DMS 273 treated with DMSO at 0.1 percent for 48 hours (cell line): ENCODE measurements at places on chromosomes 7 and 10.
A peak's percentile ranks its signal among the peaks of the same experiment; 100 is the strongest.

GRCh38 chr7:143362131-143363015, at the start of gene FAM131B:
Gene FAM131B, minus strand, starts transcription at chr7:143362713. Its CDS starts 110 bp downstream, at chr7:143362603.
- DNase-seq, result no peak

- DNase-seq, result no peak
Observed at GRCh38 chr10:470339-471003, 219.0 kb downstream of the DIP2C start.

DNA sequence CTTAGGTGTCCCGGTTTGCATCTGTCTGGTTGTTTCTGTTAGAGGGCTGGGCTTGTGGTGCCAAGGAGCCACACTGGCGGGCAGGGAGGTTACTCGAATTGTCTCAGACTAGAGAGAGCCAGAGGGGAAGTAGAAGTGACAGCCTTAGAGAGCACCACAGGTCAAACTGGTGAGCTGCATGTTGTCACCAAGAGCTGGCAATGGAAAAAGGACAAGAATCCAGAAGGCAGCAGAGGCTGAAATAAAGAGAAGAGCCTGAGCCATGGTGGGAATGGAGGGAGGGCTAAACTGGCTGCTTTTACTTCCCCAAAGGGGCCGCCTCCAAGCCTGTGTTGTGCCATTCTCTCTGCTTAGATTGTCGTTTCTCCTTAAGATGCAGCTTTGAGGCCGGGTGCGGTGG, 31.1 kb upstream of the RHBDD2 start:
- DNase-seq, result no peak

DNA sequence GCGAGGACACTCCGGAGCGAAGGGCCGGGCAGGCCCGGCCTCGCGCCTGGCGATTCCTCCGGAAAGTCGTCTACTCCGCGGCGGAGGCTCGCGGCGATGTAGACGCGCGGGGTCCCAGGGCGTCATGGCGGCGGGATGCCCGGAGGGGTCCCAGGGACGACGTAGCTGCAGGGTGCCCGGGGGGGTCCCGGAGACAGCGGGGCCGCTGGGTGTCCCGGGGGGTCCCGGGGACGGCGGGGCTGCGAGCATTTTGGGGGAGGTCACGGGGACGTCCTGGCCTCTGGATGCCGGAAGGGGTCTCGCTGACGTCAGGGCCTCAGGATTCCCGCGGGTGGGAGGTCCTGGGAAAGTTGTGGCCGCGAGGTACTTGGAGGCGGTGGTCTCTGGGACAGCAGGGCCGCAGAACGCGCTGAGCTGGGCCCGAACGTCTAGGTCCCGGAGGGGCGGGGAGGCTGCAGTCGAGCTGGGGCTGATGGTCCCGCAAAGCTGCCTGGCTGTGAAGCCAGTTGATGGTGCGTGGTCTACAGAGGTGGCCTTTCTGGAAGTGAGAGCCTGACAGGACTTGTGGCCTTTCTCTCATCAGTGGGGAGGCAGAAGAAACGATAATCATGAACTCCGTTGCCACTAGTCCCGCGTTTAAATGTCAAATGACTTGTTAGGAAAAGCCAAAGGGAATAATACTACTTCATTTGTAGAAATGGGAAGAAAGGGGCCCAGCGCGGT, 637 bp downstream of the HSPA14 start:
- no peak for DNase-seq

DNA sequence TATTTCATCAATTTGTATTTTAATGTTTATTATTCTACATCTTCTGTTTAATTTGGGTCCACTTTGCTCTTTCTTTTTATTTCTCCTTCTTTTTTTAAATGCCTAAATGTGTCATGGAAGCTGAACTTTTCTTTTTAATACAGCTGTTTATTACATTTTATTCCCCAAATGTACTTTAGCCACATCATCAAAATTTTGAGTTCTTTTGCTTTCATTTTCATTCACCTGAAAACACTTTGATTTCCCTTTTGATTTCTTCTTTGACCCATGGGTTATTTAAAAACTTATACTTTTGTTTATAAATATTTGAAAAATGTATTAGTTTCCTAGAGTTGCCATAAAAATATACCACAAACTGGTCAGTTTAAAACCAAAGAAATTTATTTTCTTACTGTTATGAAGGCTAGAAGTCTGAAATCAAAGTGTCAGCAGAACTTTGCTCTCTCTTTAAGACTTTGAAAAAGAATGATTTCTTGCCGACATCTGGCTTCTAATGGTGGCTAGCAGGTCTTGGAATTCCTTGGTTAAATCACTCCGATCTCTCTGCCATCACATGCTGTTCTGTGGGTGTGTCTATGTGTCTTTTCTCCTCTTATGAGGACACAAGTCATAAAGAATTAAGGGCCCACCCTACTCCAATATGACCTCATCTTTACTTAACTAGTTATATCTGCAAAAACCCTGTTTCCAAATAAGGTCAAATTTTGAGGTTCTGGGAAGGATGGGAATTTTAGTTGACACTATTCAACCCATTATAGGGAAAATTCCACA, 225.5 kb downstream of the ANKRD7 start:
- DNase-seq, result no peak

DNA sequence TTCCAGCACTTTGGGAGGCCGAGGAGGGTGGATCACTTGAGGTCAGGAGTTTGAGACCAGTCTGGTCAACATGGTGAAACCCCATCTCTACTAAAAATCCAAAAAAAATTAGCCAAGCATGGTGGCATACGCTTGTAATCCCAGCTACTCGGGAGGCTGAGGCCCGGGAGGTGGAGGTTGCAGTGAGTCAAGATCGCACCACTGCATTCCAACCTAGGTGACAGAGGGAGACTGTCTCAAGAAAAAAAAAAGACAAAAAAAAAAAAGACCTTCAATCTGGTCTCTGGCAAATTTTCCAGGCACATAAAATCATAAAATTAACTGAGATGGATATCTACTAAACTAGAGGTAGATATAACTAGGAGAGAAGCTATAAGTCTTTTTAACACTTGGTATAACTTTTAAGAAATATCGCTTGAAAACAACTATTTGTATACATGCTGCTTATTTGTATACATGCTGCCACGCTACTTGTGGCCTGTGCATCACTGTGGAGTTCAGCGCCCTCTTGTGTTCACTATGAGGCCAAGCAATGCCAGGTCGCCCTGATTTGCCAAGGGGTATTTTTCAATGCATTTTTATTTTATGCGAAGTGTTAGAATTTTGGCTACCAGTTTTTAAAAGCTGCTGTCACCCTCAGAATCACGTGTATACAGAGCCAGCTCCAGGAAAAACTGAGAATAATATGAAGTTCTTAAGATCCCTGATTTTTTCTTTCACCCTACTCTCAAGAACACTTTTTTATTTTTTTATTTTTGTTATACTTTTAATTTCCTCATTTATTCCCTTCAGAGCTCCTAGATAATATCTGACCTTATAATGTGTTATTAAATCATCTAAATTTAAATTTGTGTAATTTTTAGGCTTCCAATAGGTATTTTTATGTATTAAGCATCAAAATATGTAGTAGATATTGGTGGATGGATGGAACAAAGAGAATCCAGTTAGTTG, 26.7 kb downstream of the CYCS start:
- peak; percentile 56 for DNase-seq

GRCh38 chr7:134331393-134331792, 14.7 kb upstream of the SLC35B4 start:
- no peak for DNase-seq

DNA sequence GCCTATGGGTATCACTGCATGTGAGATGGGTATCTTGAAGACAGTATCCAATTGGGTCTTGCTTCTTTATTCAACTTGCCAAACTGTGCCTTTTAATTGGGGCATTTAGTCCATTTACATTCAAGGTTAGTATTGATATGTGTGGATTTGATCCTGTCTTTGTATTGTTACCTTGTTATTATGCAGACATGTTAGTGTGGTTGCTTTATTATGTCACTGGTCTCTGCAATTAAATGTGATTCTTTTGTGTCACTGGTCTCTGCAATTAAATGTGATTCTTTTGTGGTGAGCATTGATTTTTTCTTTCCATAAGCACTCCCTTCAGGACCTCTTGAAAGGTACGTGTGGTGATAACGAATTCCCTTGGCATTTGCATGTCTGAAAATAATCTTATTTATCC, 357.8 kb upstream of the STEAP1 start:
- DNase-seq, result no peak

DNA sequence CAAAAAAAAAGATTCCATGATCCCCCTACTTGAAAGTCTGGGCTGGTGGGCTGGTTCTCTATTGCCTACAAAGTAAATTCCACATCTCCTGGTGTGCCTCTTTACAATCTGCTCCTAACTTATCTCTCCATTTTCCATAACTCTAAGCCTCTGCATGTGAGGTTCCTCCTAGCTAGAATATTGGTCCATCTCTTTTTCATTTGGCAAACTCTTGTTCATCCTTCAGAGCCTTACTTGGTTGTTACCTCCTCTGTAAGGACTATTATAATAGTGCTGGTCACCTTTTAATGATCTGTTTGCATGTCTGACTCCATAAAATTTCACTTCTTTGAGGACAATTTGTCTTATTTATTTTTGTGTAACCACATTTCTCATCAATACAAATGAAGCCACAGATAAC, 1.6 kb upstream of the NRCAM start:
- DNase-seq, result no peak

DNA sequence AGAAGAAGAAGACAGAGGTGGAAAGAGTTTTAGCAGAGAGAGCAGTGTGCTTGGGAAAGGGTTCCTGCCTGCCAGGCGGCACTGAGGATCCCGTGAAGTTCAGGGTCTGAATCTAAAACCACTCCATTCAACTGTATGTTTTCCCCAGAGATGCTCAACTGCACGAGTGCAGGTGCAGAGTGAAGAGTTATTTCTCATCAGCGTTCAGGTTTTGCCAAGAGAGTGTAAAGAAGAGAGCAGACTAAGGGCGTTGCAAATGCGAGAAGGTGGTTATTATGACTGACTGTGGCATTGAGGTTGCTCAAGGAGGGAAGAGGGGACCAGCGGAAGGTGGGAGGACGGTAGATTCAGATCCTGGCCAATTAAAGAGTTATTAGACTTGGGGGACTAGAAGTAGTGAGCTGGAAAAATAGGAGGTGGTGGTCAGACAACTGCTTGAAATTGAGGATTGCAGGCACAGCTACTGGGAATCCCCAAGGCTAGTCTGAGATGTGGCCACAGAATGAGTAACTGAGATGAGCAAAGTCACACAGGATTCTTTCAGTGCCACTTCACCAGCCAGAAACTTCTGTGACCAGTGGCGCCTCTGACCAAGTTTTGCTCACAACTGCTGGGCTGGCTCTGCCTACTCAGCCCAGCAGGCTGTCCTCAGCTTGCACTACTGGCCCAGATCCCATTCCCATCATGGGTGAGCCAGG, 29.1 kb downstream of the STRA8 start:
- no peak for DNase-seq

GRCh38 chr10:79402951-79403350, 42.5 kb downstream of the ZCCHC24 start:
- no peak for DNase-seq

GRCh38 chr7:121505021-121505420, 108.9 kb upstream of the FAM3C start:
- DNase-seq, result no peak

GRCh38 chr7:2243458-2243857, 1.4 kb downstream of the NUDT1 start:
- DNase-seq, result no peak

- DNase-seq, result no peak
Observed at GRCh38 chr10:110681023-110681681, 37.0 kb downstream of the RBM20 start.

DNA sequence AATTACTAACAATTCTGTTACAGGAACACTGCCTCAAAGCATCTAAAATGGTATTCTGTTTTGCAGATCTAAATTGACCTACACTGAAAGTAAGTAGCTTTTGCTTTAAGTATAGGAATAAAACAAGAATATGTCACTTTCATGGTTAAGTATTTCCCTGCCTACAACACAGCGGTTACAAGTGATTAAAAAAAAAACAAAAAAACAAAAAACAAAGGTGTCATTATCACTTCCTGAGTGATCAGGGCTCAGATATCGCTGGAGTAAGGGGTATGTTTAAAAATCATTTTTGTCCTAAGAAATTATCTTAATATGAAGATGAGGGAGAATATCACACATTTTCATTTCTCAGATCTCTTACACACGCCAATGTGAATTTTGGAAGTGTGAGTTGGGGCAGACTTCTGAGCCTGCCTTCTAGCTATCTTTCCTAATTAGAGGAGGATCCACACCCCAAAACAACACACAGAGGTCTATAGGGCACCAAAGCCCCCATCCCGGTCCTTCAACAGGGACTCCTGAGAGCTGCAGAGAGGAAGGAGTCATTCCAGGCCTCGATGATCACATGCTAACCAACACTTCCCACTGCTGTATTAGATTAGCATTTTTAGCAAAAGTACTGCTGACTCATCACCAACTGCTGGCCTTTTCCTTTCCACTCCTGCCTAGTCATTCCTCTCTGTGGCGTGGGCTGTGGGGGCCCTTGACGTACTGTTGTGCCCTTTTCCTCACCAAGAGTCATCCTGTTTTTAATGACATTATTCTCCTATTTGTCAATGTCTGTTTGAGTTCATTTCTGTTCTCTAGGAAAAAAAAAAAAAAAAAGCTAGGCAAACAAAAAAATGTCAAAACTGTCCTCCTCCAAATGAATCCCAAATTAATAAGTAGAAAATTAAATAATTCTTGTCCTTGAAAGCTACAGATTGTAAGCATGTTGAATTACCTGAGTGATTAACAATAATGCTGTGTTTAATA, 31.2 kb downstream of the PRTFDC1 start:
- DNase-seq, result peak; percentile 10

- no peak for DNase-seq
Observed at GRCh38 chr10:109726473-109726872, 196.8 kb downstream of the XPNPEP1 start.

DNA sequence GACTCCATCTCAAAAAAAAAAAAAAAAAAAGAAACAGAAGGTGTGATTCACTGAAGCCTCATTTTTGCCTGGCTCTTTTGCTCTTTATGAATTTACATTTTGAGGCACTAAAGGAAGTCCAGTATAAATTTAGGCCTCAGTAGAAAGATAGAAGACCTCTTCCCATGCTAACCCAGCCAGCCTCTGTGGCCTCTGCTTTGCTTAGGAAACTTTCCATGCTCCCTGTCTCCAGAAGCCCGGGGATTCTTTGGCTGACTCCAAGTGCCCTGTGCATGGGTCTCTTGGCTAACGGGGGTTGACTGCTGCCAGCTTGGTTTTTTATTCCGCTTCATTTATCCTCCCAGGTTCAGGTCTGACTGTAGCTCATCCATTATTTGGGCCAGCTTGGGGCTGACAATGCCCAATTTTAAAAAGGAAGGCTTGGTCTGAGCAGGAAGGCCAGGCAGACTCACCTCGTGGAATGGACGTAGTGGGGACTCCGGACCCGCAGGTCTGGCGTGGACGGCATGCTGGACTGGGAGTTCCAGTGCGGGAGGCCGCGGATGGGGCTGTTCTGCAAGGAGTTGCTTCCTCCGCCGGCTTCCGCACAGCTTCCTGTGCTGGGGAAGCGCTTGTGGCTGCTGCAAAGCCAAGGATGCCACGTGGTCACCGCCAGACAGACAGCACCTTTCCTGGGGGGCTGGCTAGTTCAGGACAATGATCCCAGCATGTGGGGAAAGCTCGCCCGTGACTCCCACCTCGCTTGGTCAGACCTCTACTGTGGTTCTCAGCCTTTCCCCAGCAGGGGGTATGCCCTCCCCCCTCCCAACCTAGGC, 72.3 kb downstream of the PRPF18 start:
- no peak for DNase-seq
